ENCODE measurements at places on chromosomes 5 and 9. TPM values are rescaled to one million over a fixed set of nuclear protein-coding genes. Genes with fewer than 3 reads are reported as not detected.

Gene CNTFR
- total RNA-seq, result not detected

Gene PKN3
- 1.7 TPM for total RNA-seq

Gene CNTNAP3
- total RNA-seq, result 3.6 TPM

Gene PCDHGA7
- 4.2 TPM for total RNA-seq

Gene CSF1R
- 0.89 TPM for total RNA-seq

Gene C5orf47
- not detected for total RNA-seq

Gene FAM78A
- 0.74 TPM for total RNA-seq

Gene FOXD4L4
- total RNA-seq, result 0.18 TPM

Gene LRRC8A
- total RNA-seq, result 29.4 TPM

Gene STPG3
- total RNA-seq, result not detected

Gene LCN15
- total RNA-seq, result not detected

Gene TTC16
- 0.05 TPM for total RNA-seq

Gene PNPLA7
- 0.59 TPM for total RNA-seq

Gene SLCO6A1
- not detected for total RNA-seq

Gene URM1
- 34.4 TPM for total RNA-seq

Gene SHOC1
- 0.09 TPM for total RNA-seq

Gene ANKRD31
- total RNA-seq, result 0.14 TPM

Gene APBA1
- 9.8 TPM for total RNA-seq

Gene PCDHA10
- 0.23 TPM for total RNA-seq

Gene LCP2
- total RNA-seq, result not detected

Gene DND1
- total RNA-seq, result 0.30 TPM

Gene ADGRV1
- 0.89 TPM for total RNA-seq

Gene MARCHF11
- not detected for total RNA-seq

Gene PCDHGA9
- total RNA-seq, result 4.5 TPM

All from smooth muscle cell of the umbilical artery (primary cell).